Activated CD4-positive, CD25-positive, alpha-beta regulatory T cell treated with anti-CD3 and anti-CD28 coated beads, Interleukin-2, amount 50 U/mL, for 16 hours (primary cell): ENCODE measurements at places on chromosomes 12 and 14.

GRCh38 chr14:75654127-75654732, 6.4 kb downstream of the ERG28 start:
- DNase-seq: peak; percentile 67

GRCh38 chr12:27316947-27317346, 15.7 kb upstream of the BMAL2 start:
- no peak for DNase-seq

DNA sequence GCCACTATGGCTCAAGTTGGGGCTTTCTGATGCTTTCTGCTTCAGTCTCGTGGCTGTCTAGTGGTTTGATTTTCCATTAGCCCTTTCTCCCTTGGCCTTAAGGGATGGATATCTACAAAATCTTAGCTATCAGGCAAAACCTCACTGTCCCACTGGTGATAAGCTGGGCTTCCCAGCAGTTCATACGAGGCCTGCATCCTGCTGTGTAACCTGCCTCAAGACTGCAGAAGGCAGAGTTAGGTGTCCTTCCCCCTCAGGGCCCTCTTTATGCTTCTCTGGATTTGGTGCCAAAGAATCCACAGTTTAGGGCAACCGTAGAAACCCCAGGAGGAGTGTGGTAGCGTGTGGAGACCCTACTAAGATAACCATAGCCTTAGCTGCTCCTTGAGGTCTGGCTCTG, 38.9 kb downstream of the ETV6 start:
- no peak for DNase-seq

GRCh38 chr12:96425951-96426350, 25.7 kb upstream of the CDK17 start:
- no peak for DNase-seq

DNA sequence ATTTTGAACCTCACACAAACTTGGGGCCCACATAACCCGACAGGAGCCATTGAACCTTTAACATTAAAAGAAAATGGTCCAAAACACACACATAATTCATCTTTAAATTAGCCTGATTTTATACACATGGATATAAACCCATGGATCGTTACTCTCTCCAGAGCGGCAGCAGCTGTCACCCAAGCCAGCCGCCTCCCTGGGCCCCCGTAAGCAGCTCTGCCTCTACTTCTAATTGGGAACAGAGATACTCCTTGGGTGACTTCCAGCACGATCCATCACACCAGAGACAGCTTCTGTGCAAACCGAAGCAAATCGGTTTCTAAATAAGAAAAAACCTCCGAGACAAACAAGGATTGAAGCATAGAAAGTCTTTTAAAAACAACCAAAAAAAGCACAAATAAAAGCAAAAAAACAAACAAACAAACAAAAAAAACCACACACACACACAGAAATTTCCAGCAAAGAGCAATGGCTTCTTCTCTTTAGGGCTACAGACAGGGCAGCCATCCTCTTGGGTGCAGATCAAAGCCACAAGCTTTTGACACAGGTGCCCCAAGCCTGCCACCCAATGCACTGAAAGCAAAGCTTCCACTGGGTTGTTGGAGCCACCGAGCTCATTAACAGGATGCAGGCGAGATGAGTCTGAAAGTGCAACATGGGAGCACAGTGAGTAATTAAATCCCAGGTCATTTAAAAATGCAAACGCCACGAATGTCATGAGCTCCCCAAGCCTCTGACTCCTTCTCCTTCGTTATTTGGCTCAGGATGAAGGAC, 156.9 kb downstream of the DPF3 start:
- DNase-seq: no peak
